ENCODE measurements at places on chromosomes 1 and 21.

DNA sequence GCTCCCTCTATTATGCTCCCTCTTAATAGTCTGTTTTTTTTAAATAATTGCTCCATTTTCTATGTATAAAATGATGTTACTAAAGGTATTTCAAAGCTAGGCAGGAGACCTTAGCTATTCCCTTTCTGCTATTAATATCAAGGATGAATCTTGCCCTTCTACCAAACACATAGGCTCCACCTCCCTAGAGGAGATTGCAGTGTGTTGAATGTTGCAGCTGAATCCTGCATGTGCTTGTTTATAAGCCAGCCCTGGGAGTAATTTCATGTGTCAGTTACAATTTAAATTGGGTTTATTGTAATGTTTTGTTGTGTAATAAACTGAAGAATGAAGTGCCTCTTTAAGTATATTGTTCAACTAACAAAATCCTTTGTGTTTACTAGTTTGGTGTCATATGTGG lies 66.0 kb downstream of the TMEM200B start:
- no peak overlapping the region for H3K4me3 ChIP-seq
- peaks cover 7% of the 10 kb centered on the region for H3K36me3 ChIP-seq
- no peaks in the 10 kb centered on the region for H3K27me3 ChIP-seq
- no peak overlapping the region for H3K27ac ChIP-seq

DNA sequence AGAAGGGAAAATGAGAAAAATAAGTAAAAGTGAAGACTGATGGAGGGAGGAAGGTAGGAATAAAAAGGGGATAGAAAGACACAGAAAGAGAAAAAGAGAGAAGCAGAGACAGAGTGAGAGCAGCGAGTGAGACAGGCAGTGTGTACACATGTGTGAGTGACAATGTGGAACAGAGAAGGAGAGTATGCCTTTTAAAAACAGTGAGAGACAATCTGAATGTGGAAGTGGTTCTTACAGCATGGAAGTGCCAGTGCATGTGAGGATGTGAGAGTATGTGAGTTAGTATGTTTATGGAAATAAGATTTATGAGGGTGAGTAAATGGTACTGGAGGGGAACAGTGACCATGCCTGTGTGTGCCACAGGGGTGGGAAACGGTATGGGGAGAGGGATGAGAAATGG lies 1.2 kb downstream of the NEGR1 start:
- no peak for DNase-seq
- peak overlapping the region; percentile 66 for H3K4me3 ChIP-seq
- H3K27me3 ChIP-seq = no peaks in the 10 kb centered on the region
- H3K4me1 ChIP-seq = no peaks in the 10 kb centered on the region
- no peak overlapping the region for H3K27ac ChIP-seq
- H3K36me3 ChIP-seq = no peaks in the 10 kb centered on the region

- H3K4me1 ChIP-seq = peaks cover 12% of the 10 kb centered on the region
- DNase-seq = peak; percentile 42
- no peaks in the 10 kb centered on the region for H3K27me3 ChIP-seq
- no peaks in the 10 kb centered on the region for H3K36me3 ChIP-seq
Measured at GRCh38 chr1:67532452-67533216, 102.4 kb upstream of the SERBP1 start.

DNA sequence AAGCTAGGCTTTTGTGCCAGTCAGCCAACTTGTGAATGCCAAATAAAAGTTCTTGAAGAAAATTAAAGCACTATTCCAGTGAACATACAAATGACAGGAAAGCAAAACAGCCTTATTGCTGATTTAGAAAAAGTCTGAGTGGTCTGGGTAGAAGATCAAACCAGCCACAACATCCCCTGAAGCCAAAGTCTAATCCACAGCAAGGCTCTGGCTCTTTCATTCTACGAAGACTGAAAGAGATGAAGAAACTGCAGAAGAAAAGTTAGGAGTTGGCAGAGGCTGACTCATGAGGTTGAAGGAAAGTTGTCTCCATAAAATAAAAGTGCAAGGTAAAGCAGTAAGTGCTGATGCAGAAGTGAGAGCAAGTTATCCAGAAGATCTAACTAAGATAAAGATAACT lies 65.9 kb downstream of the LHX4 start:
- H3K36me3 ChIP-seq = no peaks in the 10 kb centered on the region
- no peak overlapping the region for H3K4me3 ChIP-seq
- H3K4me1 ChIP-seq = no peaks in the 10 kb centered on the region
- no peaks in the 10 kb centered on the region for H3K27me3 ChIP-seq
- DNase-seq = no peak

DNA sequence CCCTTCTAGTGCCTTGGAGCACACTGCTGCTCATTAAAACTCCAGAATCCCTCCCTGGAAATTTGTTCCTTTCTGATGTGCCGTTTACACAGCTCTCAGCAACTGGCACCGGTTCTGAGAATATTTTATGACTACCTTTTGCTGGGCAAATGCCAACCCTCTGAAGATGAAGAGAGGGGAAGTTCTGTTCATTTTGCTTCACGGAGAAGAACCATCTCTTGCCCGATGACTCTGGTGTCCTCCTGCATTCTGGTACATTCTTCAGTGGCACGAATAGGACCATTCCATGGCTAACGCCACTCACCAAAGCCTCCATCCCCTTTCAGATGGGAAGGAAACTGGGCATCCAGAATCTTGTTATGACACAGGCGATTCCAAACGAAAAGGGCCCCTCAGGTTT lies 96.2 kb upstream of the SIM2 start:
- H3K36me3 ChIP-seq = no peaks in the 10 kb centered on the region
- no peaks in the 10 kb centered on the region for H3K4me1 ChIP-seq
- H3K27ac ChIP-seq = no peak overlapping the region
- H3K27me3 ChIP-seq = peaks cover 12% of the 10 kb centered on the region

DNA sequence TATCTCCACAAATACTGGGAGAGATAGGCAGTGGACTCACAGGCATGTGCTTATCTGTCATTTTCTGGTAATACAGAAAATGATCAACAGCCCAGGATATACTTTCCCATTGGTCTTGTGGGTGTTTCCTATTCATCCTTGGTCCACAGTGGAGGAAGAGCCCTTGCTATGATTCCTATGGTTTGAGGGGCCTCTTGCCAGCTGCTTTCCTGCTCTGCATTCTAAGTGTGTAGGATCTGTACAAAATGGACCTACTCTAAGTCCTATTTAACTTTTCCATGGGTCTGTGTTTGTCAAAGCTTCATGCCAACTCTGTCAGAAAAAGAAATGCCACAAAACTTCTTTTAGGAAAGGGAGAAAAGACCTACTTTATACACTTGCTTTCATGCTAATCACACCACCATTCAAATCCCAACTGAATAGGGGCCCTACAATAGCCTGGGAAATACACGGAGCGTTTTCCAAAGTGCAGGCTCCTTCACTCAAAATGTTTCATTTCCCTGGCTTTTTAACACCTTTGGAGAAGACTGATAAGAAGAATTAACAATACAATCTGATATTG lies 16.4 kb downstream of the PLPP3 start:
- H3K4me1 ChIP-seq = peaks cover 78% of the 10 kb centered on the region
- no peak for DNase-seq
- H3K27ac ChIP-seq = no peak overlapping the region
- H3K4me3 ChIP-seq = no peak overlapping the region
- no peaks in the 10 kb centered on the region for H3K27me3 ChIP-seq

DNA sequence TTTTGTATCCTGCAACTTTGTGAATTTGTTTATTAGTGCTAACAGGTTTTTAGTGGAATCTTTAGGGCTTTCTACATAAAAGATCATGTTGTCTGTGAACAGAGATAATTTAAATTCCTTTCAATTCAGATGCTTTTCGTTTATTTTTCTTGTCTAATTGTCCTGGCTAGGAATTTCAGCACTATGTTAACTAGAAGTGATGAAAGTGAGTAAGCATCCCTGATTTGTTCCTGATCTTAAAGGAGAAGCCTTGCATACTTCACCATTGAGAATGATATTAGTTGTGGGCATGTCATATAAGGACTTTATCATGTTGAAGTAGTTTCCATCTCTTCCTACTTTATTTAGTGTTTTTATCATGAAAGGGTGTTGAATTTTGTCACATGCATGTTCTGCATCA lies 23.6 kb upstream of the TRIM67 start:
- H3K27me3 ChIP-seq = no peaks in the 10 kb centered on the region
- no peaks in the 10 kb centered on the region for H3K36me3 ChIP-seq
- H3K4me3 ChIP-seq = no peak overlapping the region
- DNase-seq = no peak

Data from heart right ventricle (tissue), 16 donors.